NAMALWA (cell line): ENCODE measurements at places on chromosomes 1 and 21.

DNA sequence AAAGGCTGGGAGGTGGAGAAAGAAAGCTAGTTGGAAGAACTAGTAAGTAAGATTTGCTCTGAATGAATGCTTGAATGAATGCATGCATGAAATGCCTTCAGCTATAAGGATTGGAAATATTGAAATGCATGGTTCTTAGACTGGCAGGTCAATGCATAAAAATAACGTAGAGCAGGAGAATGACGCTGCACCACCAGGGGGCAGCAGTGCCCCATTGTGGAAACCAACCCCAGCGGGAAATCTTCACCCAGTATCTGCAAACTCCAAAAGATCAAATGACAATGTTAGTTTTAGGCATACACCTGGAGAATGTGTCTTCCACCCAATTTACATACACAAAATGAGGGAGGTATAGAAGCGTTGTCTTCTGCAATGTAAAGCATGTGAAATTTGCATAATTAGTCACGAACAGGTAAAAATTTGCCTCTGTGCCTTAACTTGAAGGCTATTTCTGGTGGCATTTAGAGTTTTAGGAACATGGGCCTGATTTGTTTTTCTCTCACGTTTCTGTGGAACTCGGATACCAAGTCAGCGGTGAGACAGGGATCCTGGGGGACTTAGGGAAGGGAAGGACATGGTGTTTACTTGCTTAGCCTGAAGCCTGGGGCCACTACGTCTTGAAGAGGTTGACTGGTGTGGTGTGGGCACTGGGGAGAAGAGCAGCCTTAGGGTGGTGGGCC, 78.6 kb downstream of the HHAT start:
- peak; percentile 74 for DNase-seq

- no peak for DNase-seq
Observed at GRCh38 chr1:205714190-205714905, 34.0 kb upstream of the SLC45A3 start.

DNA sequence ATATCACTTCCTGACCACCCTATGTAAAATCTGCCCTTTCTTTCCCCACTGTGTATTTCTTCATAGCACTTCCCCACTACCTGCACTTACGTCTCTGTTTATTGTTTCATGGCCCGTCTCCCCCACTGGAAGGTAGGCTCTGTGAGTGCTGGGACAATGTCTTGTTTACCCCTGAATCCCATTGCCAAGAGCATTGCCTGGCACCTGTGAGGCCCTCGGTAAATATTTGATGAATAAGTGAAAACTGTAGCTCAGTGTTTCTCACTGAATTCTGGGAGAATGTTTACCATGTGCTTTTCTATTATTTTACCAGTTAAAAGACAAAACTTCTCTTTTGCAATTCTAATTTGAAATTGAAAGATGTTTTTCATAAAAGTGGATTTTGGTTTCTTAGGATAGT, 11.8 kb downstream of the NFASC start:
- no peak for DNase-seq

GRCh38 chr1:155681776-155682175, 6.8 kb downstream of the YY1AP1 start:
- DNase-seq, result no peak

DNA sequence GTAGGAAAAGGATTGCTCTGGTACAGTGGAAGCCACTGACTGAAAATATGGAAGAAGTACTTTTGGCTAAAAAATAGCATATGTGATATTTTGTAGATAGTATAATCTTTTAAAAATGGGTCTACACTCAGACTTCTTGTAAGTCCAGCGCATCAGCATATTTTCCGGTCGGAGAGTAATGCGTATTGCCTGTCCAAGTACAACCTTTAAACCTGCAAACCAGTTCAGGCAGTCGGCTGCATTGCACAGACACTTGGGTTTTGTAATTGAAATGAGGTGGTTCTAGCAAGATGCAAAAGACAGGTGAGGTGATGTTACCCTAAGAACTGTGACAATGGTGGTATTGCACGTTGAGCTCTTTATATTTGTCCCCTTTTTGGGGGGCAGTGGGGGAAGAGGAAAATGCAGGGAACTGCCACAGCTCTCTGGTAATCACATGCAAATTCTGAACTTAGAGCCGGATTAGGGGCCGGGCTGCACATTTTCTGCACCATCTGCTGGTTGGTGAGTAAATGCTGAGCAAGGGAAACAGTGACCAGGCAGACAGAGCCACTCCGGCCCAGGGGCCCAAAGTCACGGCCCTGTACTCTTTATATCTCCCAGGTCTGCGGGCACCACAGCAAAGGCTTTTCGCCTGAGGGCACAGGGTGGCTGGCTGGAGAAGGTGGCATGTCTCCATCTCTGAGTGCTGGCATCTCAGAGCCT, 2.3 kb downstream of the GPR137B start:
- DNase-seq, result peak; percentile 62

DNA sequence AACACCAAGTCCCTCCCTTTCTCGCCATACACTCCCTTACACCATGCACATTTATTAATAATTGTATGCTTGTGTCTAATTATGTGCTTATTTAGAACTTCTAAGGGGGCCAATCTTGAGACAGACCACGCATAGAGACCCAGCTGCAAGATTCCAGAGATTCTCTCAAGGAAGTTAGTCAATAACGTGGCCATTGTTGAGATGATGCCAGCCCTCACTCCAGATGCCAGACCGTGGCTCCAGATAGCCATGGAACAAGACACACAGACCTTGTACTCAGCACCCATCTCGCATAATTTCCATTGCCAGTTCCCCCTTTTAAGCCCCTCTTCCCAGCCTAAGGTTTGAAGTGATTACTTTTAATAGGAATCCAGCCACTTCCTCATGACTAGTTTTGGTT, 62.4 kb downstream of the DIRAS3 start:
- no peak for DNase-seq

GRCh38 chr1:245598524-245599305, 443.9 kb downstream of the KIF26B start:
- DNase-seq, result no peak

GRCh38 chr1:181159451-181160140, 71.1 kb downstream of the IER5 start:
- no peak for DNase-seq

DNA sequence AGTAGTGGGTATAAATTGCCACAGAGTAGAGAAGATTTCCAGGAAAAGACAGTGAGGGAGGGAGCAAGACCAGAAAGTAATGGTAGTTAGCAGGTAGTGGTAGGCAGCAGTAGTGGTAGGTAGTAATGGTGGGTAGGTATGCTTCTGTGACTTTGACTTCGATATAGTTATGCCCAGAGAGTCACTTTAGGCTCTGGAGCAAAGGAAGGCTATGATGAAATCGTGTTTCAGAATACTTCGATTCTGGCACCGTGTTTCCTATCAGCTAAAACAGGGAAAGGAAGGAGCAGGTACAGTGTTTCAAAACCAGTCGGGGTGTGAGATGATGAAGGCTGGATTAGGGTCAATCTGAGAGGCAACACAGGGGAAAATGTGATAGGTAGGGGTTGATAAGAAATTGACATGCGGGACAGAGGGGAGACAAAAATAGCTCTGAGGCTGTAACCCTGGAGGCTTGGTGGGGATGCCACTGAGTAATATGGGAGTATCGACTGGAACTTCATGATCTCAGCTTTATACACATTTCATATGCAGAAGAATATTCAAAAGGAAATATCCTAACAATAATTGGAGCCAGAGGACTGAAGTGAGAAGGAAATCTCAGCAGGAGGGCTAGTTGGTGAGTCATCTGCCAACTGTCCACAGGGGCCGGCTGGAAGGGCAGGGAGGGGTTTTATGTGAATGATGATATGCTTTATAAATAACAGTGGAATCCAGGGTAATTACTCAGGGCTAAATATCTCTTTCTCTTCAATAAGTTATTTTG, 25.2 kb upstream of the TRIM45 start:
- DNase-seq, result no peak

GRCh38 chr1:38476111-38476849, 383.3 kb downstream of the RRAGC start:
- no peak for DNase-seq

DNA sequence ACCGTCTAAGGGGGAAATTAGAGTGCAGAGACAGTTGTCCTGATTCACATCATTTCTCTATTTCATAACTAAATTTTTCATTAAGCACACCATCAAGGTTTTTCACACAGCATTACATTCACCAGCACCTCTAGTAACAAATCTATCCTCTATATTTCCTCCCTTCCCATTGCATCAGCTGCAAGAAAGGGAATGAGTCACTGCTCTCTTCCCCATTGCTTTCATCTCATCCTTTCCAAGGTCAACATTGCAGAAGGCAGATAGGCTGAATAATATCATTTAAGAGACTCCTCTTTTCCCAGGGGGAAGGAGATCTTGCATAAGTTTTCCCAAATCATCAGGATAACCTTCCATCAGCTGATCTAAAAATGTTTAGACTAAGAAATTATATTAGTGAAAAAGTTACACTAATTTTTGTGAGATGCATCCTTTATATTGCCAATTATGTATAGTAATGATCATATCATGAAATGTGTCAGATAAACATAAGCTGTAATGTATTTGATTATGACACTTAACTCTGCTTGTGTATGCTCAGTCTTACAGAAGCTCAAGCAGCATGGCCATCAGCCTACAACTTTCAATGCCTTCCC, 4.3 kb downstream of the INTS7 start:
- DNase-seq, result no peak

DNA sequence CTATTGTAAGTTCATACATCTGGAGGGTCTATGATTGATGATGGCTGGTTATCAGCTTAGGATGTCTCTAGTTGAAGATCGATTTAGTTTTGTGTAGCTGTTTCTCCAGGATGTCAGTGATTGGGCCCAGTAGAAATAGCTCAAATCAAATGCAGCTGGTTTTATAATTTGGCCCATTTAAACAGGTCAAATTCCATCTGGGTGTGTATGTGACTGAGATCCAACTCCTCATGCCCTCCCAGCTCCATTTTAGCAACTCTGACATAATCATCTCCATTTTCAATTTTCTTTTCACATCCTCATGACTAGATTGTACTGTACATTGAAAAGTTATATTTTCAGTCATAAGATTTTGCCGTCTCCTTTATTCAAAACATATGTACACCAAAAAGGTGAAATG, 99.2 kb downstream of the TPR start:
- no peak for DNase-seq

DNA sequence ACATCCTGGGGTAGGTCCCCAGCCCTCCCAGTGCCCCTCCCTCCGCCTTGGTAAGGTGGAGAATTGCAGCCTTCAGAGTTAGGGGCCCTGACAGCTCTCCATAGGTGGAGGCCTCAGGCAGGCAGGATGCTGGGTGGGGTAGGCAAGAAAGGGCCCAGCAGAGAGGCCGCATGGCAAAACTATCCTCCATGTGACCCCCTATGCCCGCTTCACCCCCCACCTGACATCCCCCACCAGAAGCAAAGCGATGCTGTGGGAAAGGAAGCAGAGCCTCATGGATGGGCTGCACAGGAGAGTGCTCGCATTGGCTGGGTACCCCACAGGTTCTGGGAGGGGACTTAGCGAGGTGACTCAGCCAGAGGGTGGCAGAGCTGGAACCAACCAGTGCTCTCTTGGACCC, 1.6 kb downstream of the S100A9 start:
- no peak for DNase-seq
